ENCODE measurements at places on chromosomes 3 and 15.

DNA sequence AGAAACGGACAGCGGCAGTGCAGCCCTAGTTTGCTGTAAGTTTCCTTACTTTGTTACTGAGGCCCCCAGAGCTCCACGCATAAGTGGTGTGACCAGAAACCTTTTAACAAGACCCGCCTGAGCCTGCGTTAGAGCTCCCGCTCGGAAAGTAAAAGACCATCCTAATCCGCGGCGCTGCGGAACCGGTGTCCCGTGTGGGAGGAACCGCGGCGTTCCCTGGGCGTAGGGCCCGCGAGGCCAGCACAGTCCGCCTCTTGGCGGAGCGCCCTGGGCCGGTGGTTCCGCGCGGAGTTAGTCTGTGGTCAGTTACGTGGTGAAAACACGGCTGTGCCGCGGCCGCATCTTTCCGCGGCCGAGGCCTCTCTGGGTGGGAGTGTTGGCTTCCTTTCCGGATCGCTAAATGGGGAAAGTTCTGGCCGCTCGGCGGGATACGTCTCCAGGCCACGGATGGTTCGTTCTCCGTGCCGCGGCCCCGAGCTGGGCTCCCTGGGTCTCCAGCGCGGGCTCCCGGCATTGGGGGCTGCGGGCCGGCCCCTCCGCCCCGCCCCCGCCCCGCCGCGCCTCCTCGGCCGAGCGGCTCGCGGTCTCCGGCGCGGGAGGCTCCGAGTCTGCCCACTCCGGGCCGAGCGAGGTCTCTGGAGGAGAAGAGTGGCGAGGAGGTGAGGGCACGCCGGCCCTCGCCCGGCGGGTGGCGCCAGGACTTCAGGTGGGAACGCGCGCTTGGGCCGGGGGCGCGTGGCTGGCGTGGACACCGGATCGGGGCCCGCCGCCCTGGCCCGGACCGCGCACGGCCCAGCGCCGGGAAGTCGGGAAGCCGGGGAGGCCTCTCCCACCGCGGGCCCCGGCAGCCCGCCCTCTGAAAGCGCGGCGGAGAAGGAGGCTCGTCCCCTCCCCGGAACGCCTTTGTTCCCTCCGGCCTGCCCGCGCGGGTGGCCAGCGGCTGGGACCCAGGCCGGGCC lies 754 bp downstream of the B3GNT5 start:
- DNase-seq: no peak

DNA sequence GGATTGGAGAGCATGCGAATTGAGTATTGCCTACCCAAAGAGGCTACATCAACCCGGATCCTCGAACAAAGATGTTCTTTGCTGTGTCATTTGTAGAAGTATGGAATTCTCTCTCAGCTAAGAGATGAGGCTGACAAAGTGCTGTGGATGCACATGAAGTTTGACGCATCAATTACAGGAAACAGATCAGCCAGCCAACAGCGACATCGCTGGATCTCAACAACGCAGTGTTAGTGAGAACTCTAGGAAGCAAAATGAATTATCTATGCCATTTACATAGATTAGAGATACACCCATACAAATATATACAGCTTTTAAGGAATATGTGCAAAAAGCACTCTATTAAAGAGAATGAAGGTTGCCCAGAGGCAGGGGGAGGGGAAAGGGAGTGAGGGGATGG lies 160.6 kb upstream of the RGMA start:
- DNase-seq: no peak

GRCh38 chr3:125154800-125155269 lies 57.7 kb downstream of the SLC12A8 start:
- DNase-seq: no peak

GRCh38 chr3:171525437-171525836 lies 65.2 kb upstream of the TNIK start:
- DNase-seq: no peak

DNA sequence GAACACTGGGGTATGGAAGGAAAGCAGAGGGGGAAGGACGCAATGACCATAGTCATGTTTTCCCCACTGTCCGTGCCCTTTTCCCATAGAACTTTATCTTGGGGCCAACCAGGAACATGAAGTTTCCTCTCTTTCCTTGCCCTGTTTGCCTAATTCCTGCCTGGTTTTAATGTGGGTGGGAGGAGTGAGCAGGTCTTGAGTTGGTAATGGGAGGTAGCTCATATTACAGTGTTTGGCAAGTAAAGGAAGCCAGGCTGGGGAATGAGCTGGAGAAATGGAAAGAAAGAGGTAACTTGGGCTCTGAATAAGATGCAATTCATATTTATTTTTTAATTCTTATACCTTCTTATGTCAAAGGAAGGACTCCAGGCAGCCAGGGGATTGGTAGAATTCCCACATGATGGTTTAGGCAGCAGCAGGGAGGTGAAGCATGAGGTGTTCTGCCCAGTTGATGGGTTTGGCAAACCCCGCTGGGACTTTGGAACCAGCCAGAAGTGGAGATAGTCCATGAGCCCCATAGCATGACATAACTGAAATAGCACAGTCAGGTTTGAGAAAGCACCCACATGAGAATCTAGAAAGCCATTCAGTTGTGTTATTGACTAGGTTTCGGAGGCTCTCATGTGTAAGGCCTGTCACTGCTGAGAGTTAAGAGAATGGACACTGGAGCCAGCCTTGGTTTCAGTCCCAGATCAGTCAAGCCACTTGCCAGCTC lies 60.0 kb downstream of the CCK start:
- DNase-seq: no peak

DNA sequence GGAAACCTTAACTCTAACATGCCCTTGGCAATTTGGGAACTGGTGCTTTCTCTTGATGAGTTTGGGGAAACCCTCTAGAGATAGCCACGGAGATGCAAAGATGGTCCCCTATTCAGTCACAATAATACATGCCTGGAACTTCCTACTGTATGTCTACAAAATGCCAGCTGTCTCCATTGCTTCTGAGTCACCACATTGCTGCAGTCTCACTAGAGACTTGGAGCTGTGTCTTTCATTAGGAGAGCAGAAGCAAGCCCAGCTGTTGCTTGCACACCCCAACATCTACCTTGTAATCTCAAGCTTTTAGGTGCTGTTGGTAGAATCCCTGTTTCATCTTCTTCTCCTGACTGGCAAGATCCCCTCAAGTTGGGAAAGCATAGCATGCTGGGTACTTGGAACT lies 261.0 kb downstream of the ADAMTSL3 start:
- DNase-seq: no peak

DNA sequence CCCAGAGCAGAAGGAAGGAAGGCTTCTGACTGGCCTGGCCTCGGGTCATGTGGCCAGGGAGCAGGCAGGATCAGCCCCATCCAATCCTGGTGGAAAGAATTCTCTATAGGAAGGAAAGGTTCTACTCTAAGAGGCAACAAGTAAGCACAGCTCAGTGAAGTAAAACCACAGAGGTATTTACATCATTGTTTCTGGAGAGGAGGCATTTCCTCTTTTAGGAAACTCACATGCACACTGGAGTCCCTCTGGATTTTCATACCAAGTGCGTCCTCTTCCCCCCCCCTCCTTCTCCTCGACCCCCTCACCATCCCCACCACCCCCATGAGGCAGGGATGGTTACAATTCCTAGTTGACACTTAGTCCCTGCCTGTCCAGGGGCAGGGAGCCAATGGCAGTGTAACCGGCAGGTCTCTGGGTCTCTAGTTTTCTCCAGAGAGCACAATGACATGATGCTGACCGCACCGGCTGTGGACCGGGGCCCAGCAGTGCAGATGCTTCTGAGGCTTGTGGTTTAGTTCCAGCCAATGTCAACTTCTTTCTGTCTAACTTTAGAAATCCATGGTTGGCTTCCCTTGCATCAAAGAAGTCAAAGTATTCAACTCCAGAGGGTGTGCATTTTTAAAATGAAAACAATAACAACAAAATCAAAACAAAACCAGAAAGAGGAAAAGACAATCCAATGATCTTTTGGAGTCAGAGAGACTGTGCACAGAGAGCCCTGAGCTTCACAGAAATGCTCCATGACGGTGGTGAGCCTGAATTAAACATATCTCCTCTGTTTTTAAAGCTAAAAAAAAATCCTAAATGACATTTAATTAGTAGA lies 230.3 kb upstream of the TLE3 start:
- no peak for DNase-seq

DNA sequence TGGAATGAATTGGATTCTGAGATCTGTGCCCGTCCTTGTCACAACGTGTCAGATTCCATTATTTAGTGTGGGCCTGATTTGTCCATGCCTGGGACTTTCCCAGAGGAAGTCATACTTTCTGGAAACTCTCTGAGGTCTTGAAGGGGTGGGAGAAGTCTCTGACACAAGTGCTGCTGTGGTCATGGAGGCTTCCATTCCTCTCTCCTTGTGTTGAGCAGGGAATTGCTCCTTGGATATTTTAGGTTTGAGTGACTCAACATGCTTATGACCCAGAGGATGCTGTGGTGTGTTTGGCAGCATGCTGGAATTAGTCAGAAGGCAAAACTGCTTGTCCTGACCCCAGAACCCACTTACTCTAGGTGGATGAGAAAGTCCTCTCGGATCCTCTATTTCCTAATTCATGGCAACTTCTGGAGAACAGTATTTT lies 132.1 kb downstream of the LPP start:
- no peak for DNase-seq

- no peak for DNase-seq
Measured at GRCh38 chr3:190414297-190414696, 26.3 kb downstream of the CLDN16 start.

DNA sequence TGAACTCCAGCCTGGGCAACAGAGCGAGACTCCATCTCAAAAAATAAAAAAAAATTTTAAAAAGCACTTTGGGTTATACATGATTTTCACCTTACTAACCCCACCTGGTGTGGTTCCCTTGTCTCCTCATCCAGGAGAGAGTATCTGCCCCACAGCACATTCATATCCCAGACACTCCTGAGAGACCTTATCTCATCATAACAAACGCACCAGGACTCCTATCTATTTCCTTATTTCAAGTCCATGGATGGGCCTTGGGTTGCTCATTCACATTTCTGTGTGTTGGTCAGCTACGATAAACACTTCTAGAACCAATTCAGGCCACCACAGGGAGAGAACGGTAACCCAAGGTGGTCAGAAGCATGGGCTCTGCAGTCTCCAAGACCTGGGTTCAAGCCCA lies 88.6 kb upstream of the SPATA12 start:
- no peak for DNase-seq

DNA sequence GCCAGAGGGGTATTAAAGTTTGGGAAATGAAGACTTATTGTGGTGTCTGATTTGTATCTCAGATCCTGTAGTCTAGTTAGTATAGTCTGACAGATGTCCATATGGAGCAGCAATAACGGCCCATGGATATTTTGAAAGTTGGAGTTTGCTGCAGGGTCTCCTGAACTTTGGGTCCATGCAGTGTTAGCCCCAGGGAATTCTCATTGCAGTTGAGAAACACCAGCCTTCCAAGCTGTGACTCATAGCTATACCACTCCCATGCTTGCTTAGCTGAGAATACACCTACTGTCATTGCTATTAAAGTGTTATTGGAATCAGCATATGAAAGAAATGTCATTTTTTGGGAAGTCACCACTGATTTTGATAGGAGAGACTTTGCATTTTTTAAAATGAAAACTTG lies 29.2 kb downstream of the TMOD2 start:
- DNase-seq: no peak

DNA sequence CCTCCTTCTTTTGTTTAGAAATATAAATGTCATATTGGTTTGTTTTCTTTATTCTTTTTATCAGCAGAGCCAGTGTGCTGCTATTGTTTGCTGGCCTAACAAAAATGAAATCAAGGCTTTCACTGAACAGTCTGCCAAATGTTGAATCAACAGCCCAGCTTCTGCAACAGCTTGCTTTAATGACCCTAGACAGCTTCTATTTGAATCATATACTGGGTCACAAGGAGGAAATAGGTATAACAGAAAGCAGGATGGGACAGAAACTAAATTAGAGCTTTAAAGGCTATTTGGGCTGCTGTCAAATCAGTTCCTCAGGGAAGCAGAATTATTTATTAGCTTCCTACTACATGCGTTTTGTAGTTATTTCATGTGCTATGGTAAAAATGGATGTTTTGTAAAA lies 12.1 kb upstream of the DNAJC13 start:
- no peak for DNase-seq

DNA sequence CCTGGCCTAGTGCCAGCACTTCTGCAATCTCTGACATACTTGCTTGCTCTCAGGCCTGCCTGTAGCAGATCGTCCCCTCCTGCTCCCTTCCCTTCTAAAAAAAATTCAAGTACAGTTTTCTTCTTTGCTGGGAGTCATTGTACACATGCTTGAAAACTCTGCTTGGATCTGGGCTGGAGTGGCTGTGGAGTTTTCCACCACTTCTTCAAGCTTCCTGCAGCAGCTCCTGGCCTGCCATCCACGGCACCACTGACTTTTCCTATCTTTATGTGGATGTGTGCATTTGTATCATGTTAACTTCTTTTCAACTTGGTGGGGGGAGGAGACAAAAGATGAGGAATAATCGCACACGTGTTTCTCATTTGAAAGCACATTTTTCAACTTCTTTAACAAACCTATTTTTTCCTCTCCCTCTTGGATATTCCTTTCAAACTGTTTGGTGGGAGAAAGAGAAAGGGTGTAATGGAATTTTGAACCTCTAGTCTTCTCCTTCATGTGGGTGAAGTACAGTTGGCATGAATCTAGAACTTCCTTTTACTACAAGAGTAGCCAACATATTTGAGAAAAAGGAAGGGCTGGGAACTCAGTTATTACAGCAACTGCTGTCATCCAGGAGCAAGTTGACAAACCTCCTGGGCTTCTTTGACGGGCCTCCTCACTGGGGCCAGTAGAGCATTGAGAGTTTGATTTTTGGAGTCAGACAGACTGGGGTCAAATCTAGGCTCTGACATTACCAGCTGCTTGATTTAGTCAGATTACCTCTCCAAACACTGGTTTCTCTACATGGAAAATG lies 61.2 kb upstream of the LRTM1 start:
- no peak for DNase-seq

GRCh38 chr15:90686435-90687218 lies 30.5 kb upstream of the BLM start:
- DNase-seq: no peak

GRCh38 chr3:65702202-65702601 lies 336.5 kb downstream of the MAGI1 start:
- DNase-seq: no peak

- DNase-seq: no peak
Measured at GRCh38 chr15:67080118-67080899, 14.9 kb downstream of the SMAD3 start.

DNA sequence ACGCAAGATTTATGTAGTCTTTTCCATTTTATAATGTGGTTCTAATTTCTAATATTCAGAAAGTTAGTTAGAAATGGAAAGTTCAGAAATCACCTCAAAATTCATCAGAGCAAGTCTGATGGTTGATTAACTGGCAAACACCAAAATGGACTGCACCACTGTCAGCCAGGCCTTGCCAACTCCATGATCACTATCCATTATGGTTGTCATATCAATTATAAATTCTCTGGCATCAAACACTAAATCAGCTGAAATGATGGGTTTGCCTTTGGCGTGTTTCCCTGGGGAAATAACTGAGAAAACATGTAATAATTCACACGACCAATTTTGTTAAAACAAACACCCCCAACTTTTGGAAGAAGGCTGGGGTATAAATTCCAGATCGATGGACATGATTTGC lies 219.4 kb downstream of the CDIN1 start:
- no peak for DNase-seq

GRCh38 chr3:189304465-189305351 lies 132.9 kb downstream of the TPRG1 start:
- peak; percentile 93 for DNase-seq

Measured in NCI-H748 treated with DMSO at 0.1 percent for 48 hours (cell line).